ENCODE measurements at places on chromosomes 7 and 10. TPM values are rescaled to one million over a fixed set of nuclear protein-coding genes. Genes with fewer than 3 reads are reported as not detected.

HACD1 gene
- 34.3 TPM for total RNA-seq

SUN3 gene
- not detected for total RNA-seq

NRCAM gene
- 2.0 TPM for total RNA-seq

SPDYE16 gene
- total RNA-seq = 0.90 TPM

CALML5 gene
- total RNA-seq = not detected

SRRT gene
- total RNA-seq = 105 TPM

- no peaks in the 10 kb centered on the region for H3K4me1 ChIP-seq
- H3K4me3 ChIP-seq = no peak overlapping the region
- H3K27ac ChIP-seq = no peak overlapping the region
- H3K27me3 ChIP-seq = no peaks in the 10 kb centered on the region
- H3K36me3 ChIP-seq = no peaks in the 10 kb centered on the region
These were observed 181.3 kb upstream of the FEZF1 start for GRCh38 chr7:122485856-122486255.

DNA sequence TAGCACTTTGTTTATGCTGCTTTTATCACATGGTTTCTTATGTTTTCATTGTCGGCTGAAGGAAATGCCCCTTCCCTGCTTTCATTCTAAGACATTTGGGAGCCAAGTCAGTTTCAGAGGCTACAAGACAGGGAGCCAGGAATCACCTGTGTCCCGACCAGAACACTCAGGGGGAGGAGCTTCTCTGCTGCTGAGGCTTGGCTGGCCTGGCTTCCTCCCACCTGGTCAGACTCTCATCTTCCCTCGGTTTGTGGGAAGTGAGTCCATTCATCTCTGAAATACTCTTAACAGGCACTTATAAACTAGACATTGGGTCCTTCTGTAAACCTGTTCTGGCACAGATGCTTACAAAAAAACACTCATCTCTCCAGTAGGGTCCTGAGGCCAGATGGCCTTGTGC lies 19.6 kb upstream of the GOLGA7B start:
- DNase-seq = no peak
- no peaks in the 10 kb centered on the region for H3K36me3 ChIP-seq
- H3K27me3 ChIP-seq = peaks cover 12% of the 10 kb centered on the region
- no peak overlapping the region for H3K27ac ChIP-seq
- no peak overlapping the region for H3K4me3 ChIP-seq

- peaks cover 10% of the 10 kb centered on the region for H3K4me1 ChIP-seq
- no peaks in the 10 kb centered on the region for H3K27me3 ChIP-seq
- no peak for DNase-seq
- no peak overlapping the region for H3K4me3 ChIP-seq
- H3K36me3 ChIP-seq = no peaks in the 10 kb centered on the region
These were observed 77.5 kb upstream of the CACUL1 start for GRCh38 chr10:118832241-118832651.

- H3K27ac ChIP-seq = no peak overlapping the region
- no peak for DNase-seq
- no peak overlapping the region for H3K4me3 ChIP-seq
- H3K27me3 ChIP-seq = no peaks in the 10 kb centered on the region
These were observed 37.0 kb downstream of the GPR37 start for GRCh38 chr7:124728610-124729009.

Data from upper lobe of right lung (tissue), 1 donor.